Esophagus muscularis mucosa (tissue), 4 donors: ENCODE measurements at places on chromosomes 13 and 19. TPM values are rescaled to one million over a fixed set of nuclear protein-coding genes. Genes with fewer than 3 reads are reported as not detected.
A peak's percentile ranks its signal among the peaks of the same experiment; 100 is the strongest.

- no peak for DNase-seq
These were observed 5.5 kb upstream of the ZNF428 start for GRCh38 chr19:43624933-43625332.

GRCh38 chr19:40805258-40805868 lies 6.4 kb downstream of the EGLN2 start:
- no peak for DNase-seq

GRCh38 chr19:30734669-30735068 lies 362.5 kb downstream of the ZNF536 start:
- DNase-seq, result no peak

LGI4 gene
- 52.9 TPM for total RNA-seq

ZFP36 gene
- total RNA-seq, result 188 TPM

ZNF507 gene
- total RNA-seq, result 12.6 TPM

SCN1B gene
- total RNA-seq, result 8.3 TPM

KIR3DL1 gene
- total RNA-seq, result not detected

DNA sequence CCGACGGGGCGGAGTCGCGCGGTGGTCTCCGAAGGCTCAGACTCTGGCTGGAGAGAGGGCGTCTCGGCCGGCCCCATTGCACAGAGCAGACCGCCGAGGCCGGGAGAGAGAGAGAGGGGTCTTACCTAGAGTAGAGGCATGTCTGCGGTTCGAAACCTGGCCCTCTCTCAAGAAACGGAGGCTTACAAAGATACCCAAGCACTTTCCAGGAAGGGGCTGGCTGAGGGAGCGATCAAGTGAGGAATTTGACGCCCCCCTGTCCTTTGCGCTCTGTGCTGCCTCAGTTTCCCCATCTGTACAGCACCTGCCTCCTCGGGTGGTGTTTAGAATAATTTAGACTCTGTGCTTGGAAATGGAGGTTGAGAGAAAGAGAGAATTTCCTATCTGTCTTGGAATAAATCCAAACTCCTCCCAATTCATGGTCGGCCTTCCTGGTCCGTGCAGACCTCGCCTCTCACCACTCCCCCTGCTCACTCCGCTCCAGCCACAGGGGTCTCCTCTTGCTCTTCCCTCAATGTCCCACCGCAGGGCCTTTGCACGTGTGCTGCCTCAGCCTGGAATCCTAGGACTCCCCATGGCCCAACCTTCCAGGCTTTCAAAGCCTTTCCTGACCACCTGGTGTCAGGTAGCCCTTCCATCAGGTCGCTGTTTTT lies 658 bp upstream of the ISOC2 start:
- no peak for DNase-seq

GRCh38 chr13:52461265-52461664 lies 6.0 kb downstream of the CKAP2 start:
- DNase-seq, result no peak

GRCh38 chr19:35249848-35250711 lies 1.3 kb downstream of the LSR start:
- peak; percentile 85 for DNase-seq

- no peak for DNase-seq
These were observed 15.1 kb upstream of the EMP3 start for GRCh38 chr19:48310227-48310626.

DNA sequence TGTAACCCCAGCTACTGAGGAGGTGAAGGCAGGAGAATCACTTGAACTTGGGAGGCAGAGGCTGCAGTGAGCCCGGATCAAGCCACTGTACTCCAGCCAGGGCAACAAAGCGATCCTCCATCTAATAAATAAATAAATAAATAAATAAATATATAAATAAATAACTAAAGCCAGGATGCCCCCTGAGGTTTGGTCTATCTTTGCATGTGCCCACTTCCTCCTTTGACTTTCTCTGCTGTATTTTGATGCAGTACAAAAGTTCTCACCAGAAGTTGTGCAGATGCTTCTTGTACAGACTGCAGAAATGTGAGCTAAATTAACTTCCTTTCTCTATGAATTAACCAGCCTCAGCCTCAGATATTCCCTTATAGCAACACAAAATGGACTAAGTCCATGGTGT lies 6.5 kb upstream of the N4BP2L2 start:
- no peak for DNase-seq

ATP7B gene
- total RNA-seq, result 5.0 TPM

GRCh38 chr13:23845105-23845725 lies 44.0 kb downstream of the MIPEP start:
- no peak for DNase-seq

DNA sequence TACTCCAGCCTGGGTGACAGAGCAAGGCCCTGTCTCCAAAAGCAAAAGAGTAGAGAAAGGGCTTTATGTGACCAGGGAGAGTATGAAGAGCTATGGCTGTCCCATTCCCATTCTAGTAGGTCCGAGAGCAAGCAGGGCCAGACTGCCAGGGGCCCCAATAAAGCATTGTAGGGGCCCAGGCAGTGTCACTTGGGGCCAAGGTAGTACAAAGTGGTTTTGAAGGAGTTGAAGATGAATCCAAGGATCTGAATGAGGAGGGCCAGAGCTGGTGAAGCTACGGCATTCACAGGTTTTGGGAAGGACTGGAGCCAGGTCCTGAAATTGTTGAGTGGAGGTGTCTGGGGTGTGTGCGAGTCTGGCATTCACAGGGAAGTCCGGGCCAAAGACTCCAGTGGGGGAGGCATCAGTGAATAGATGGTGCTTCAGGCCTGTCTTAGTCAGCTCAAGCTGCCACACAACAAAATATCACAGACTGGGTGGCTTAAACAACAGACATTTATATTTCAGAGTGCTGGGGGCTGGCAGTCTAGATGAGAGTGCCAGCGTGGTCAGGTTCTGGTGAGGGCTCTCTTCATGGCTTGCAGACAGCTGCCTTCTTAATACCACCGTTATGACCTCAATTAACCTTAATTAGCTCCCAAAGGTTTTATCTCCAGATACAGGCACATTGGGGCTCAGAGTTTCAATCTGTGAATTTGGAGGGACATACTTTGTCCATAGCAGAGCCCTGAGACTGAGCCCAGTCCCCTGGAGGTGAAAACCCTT lies 9.9 kb downstream of the NACC1 start:
- DNase-seq, result no peak

DNA sequence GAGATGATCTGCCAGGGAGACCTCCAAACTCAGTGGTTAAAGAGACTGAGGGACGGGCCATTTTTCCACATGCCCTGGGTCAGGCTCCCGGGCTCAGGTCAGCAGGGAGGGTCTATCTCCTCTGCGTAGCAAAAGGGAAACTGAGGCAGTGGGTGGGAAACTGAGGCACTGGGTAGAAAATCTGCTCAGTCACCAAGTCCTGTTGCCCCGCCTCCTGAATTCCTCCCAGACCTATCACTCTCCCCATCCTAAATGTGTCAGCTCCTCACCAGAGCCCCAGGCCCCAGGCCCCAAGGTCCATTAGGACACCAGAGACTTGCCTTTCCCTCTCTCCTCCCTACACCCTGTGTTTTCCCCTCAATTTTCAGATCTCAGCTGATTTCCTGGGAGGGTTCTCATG lies 2.4 kb downstream of the CD320 start:
- no peak for DNase-seq

LPAR6 gene
- total RNA-seq, result 14.2 TPM

ZNF473 gene
- 7.5 TPM for total RNA-seq

- no peak for DNase-seq
These were observed 13.0 kb downstream of the LRFN3 start for GRCh38 chr19:35949131-35949530.

DNA sequence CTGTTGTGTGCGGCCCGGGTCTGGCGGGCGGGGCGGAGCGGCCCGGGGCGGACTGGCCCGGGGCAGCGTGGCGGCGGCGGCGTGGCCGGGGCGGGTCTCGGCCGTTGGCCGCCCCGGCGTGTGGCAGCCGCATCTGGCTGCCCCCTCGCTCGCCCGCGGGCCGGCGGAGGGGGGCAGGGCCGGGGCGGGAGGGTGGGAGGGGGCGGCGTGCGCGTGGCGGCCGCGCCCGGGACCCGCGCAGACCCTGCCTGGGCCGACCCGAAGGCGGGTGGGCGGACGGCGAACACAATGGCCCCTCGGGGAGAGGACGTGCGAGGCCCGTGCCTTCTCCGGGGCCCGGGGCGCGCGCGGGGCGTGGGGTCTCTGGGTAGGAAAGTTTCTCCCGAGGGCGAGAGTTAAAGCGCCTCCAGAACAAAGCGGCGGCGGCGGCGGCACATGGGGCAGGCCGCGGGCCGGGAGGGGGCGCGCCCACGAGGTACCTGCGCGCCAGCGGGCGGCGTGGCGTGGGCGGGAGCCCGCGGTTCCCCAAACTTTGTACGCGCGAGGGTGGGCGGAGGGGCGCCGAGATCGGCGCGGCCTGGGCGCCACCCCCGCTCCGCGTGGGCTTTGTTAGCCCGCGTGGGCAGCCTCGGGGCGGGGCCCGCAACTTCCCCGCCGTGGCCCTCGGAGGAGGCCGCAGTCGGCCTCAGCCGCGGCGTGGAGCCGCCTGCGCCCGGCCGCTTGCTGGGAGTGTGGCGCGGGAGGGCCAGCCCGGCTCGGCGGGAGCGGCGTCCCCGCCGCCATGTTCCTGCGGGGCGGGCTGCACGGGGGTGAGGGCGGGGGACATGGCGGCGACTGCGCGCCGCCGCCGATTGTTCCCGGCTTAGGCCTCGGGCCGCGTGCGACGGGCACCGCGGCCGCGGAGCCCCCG lies 764 bp downstream of the MIR17HG start:
- DNase-seq, result no peak

DNA sequence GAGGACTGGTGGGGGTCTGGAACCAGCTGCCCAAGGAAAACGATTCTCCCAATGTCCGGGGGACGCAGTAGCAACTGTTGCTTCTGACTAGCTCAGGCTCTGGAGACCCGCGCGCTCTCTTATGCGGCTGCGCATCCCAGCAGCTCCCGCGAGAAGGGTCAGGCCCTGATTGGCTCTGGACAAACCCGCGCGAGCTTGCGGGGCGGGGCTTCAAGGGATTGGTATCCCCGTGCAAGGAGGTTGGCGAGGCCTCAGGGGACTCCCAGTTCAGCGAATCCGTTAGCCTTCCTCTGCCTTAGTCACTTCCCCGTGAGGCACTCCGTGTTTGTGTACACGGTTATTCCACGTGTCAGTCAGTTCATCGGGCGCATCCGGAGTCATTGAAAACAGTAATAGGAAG lies 20.2 kb downstream of the SIGLECL1 start:
- no peak for DNase-seq

DNA sequence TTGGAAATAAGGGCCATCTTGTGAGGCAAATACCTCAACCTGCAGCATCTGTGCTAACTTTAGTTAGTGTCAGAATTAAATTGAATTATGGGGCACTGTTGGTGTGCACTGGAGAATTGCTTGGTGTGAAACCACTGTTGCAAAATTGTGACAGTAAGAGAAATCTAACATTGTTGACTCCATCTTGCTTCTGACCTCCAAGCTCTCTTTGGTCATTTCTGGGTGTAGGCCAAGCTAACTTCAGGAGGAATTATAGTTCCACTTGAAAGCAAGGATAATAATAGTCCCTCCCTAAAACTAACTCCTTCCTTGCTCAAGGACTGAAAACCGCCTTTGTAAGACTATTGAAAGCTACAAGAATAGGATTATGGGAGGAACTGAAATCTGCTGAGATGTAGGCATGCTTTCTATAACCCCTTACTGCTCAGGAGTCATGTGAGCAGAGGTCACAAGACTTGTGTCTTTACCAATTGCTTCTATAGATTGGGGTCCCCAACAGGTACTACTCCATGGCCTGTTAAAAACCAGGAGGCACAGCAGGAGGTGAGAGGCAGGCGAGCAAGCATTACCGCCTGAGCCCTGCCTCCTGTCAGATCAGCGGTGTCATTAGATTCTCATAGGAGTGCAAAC lies 24.9 kb upstream of the GAS6 start:
- no peak for DNase-seq

DNA sequence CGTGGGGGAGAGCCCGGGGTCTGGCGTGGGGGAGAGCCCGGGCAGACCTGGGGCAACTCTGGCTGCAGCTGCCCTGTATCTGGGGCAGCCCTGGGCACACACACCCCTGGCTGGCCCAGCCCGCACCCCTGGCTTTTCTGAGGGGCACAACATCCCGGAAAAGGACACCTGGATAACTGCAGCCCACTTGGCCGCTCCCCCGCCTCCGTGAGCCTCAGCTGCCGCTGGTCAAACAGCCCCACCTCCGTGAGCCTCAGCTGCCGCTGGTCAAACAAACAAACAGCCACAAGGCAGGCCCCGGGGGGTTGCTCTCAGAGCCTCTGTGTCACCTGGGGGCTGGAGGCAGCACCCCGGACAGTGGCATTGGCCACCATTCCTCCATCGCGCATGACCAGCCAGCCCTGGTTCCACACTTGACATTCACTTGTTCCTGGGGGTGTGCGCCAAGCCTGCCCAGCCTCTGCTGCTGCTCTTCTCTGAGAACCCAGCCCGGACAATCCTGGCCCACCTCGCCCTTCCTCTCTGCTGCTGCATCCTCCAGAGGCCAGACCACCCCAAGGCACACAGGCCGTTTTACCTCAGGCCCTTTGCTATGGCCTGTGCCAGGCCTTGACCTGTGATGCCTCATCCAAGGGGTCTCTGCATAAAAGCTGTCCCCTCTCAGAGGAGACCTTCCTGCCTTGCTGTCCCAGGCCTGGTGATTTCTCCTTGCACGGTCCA lies 19.9 kb downstream of the CEBPG start:
- no peak for DNase-seq

DNA sequence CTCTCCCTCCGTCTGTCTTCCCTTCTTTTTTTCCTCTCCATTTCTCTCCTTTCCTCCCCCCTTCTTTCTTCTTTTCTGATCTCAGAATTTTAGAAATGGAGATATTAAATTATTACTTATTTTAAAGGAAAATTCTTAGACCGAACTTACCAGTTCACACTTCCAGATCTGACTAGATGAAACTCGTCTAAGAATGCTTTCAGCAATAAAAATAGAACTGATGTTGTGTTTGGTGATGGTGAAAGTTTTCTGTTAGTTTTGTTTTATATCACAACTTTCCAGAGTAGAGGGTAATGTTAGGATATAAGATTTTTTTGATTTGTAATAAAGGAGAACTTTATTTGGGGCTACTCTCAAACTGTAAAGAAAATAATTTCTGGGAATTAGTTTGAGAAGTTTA lies 29.9 kb downstream of the UCHL3 start:
- no peak for DNase-seq

- no peak for DNase-seq
These were observed 54.5 kb downstream of the NUFIP1 start for GRCh38 chr13:44934724-44935123.

UPF1 gene
- total RNA-seq, result 54.8 TPM

GRCh38 chr13:97568850-97569249 lies 134.9 kb downstream of the RAP2A start:
- no peak for DNase-seq

SMIM17 gene
- not detected for total RNA-seq

GRCh38 chr19:2731181-2731995 lies 8.4 kb downstream of the SLC39A3 start:
- no peak for DNase-seq
